T-helper 22 cell (primary cell): ENCODE measurements at places on chromosomes 5 and 9.

DNA sequence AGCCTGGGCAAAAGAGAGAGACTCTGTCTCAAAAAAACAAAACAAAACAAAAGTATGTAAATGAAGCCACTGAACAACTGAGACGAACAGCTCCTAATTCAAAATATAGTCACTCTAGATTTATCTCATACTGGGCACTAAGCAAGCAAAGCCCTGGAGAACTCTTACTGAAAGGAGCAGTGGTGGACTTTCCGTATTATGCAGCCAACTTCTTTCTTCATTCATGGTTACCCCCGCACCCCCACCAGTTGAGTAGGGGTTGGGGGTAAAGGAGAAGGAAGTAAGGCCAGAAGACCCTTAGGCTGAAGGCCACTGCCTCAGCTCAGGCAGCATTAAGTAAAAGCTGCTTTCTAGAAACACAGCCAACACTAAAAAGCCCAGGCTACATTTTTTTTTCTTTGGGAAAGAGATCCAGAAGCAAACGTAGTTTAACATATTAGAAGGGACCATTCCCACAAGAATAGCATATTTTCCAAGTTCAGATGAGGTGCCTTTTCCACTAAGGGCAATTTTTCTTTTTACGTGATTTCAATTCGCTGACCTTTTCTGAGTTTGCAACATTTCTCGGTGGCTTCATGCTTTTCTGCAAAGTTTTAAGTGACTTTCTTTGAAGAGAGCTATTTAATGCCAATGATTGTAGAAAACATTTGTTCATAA is 55.3 kb downstream of the MAPKAP1 start:
- no peak for DNase-seq

DNA sequence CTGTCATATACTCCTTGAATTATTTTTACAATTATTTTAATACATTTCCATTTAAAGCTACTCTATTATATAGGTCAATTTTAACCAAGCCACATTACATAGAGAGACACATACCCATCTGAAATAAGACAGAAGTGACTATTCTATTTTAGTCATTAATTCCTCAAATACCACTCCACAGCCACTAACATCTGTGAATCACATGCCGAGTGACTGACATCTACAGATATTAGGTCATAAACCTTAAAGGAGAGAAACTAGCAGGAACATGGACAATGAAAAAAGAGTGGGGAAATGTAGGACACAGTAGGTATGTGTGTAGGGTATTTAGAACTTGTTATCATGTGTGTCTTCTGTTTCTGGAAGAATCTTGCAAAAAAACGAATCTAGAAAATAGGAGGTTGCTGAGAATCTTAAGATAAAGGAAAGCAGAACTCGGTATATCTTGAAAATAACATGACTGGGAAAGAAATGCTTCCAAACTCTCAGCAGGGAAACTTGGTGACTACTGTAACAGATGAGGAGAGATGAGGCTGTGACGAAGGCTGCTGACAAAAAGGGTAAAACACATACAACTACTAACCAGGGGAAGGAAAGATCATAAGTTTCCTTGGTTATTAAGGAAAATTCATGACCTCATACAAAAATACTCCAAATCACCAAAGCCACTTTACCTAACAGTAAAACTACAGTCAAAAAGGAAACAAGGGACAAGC is 84.6 kb downstream of the PLPP1 start:
- no peak for DNase-seq

DNA sequence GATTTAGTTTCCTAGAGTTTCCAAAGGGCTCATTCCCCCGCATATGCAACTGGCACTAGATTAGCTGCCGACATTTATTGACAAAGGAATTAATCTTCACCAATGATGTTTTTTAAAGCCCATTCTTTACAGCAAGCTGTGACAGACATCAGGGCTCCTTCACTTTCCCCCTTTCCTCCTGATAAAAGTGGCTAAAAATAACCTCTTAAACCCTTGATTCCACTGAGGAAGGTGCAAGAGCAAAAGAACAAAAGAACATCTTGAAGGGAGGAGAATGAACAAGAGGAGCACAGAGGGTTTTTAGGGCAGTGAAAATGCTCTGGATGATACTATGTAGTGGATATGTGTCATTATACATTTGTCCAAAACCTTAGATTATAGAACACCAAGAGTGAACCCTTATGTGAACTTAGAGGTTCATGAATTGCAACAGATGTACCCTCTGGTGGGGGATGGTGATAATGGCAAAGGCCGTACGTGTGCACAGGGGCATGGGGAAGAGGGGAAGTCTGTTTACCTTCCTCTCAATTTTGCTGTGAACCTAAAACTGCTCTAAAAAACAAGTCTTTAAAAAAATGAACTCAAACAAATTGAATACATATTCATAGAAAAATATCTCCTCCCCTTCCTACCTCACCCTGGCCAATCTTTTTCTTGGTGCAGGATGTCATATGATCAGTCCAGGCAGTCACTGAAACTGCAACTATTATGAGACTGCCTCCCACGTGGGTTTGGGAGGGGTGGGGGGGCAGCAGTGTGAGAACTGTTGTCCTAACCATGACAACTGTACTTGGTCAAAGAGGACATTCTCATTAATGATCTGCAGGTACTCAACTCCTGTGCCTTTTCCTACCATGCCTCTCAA is 83.0 kb downstream of the MARCHF3 start:
- no peak for DNase-seq

GRCh38 chr9:22041775-22042174 is 32.7 kb upstream of the CDKN2B start:
- DNase-seq, result no peak

GRCh38 chr5:80269991-80270438 is 14.2 kb upstream of the SERINC5 start:
- peak; percentile 9 for DNase-seq

- peak; percentile 7 for DNase-seq
Observed at GRCh38 chr9:130444565-130445221, at the start of gene ASS1. ASS1 (plus strand) TSS chr9:130444961; CDS start chr9:130452229, 7,268 bp downstream.

DNA sequence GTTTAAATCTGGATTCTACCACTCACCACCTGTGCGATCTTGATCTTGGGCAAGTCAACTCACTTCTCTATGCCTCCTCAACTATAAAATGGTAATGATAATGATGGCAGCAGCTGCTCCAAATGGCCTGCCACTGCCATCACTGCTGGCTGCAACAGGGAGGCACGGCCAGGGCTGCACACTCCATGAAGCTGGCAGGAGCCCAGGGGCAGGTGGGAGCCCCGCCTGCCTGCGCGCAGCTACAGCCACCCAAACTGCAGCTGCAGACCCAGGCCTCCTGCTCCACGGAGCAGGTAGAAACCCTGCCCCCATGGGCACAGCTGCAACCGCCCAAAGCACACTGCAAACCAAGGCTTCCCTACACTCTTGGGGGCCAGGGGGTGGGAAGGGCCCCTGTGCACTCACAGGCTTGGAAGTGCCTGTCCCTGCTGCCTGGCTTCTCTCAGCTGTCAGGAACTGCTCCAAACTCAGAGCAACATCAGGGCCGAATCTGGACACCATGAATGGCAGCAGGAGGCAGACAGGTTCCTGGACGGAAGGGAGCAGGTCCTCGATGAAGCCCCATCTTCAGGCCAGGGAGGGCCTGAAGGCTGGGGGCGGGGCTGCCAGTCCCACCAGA is 57.6 kb downstream of the PRELID2 start:
- DNase-seq, result no peak

GRCh38 chr5:173232499-173233346 is 2.3 kb downstream of the NKX2-5 start:
- DNase-seq, result no peak

GRCh38 chr5:77065256-77065655 is 21.8 kb downstream of the ZBED3 start:
- no peak for DNase-seq
